NCI-H1092 treated with DMSO at 0.1 percent for 48 hours (cell line): ENCODE measurements at places on chromosomes 13 and 19.

DNA sequence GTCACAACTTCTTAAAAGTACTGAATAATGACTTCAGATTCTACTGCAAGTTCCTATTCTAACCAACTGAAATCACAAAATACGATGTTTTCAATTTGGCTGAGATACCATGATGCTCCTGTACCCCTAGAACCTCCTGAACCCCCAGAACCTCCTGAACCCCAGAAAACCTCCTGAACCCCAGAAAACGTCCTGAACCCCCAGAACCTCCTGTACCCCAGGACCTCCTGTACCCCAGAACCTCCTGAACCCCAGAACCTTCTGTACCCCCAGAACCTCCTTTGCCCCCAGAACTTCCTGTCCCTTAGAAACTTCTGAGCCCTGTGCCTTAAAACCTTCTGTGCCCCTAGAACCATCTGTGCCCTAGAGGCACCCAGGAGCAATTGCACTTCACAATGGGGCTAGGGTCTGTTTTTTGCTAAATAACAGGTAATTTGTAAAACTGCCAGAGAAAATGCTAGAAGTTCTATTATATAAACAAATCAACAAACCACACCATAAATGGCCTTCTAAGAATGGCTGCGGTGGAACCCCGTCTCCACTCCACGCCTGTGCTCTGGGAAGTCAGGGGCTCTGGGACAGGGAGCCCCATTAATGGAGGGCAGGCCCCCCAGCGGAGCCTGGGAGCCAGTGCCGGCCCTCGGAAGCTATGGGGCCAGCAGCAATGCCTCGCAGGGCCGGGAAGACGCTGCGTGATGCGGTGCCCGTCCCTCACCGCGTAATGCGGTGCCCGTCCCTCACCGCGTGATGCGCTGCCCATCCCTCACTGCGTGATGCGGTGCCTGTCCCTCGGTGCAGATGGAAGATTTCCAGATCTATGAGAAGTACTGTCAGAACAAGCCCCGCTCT lies 21.3 kb upstream of the F7 start:
- no peak for DNase-seq

DNA sequence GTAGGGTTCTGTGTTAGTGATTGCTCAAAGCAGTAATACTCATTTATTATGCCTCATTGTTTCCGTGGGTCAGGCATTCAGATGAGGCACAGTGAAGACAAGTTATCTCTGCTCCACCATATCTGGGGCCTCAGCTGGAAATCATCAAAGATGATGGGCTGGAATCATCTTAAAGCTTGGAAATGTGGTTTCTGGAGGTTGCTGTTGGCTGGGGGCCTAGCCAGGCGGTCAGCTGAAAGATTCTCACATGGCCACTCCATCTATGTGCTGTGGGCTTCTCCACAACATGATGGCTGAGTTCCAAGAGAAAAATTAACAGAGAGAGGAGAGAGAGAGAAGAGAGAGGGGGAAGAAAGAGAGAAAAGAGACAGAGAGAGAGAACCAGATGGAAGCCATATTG lies 75.5 kb downstream of the OLFM4 start:
- DNase-seq: no peak

GRCh38 chr13:59343132-59343531 lies 820.6 kb downstream of the DIAPH3 start:
- DNase-seq: no peak

DNA sequence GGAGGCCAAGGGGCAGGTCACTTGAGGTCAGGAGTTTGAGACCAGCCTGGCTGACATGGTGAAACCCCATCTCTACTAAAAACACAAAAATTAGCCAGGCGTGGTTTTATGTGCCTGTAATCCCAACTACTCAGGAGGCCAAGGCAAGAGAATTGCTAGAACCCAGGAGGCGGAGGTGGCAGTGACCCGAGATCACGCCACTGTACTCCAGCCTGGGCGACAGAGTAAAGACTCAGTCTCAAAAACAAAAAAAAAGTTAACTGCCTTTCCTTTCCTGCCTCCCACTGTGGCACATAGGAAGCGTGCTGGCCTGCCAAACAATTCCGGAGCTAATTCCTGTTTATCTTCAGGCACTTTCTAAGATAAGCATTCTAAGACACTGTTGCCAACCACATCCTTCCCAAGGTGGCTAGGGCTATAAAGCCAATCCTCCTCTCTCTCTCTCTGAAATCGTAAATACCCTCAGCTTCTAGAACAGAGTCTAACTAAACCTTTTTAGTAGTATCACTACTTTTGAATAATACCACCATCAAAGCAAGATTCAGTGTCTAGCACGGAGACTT lies 21.6 kb downstream of the SLC25A30 start:
- no peak for DNase-seq

DNA sequence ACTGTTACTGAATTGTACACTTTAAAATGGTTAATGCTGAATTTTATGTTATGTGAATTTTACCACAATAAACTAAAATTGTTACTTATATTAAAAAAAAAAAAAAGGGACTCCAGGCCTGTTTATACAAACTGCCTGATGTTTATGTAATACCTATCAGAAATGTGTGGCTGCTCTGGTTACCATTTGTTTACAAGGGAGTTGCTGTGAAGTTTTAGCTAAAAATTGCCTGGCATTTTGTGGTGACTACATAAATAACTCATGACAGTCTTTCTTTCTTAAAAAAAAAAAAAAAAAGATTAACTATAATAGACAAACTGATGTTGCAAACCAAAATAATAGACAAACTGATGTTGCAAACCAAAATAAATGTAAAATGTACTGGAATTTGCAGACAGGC lies 71.8 kb downstream of the CDADC1 start:
- no peak for DNase-seq

GRCh38 chr19:8593931-8594330 lies 16.6 kb downstream of the ADAMTS10 start:
- DNase-seq: no peak

GRCh38 chr13:30585748-30586262 lies 31.9 kb upstream of the USPL1 start:
- DNase-seq: no peak

GRCh38 chr13:112241288-112241687 lies 134.9 kb upstream of the SPACA7 start:
- peak; percentile 28 for DNase-seq

DNA sequence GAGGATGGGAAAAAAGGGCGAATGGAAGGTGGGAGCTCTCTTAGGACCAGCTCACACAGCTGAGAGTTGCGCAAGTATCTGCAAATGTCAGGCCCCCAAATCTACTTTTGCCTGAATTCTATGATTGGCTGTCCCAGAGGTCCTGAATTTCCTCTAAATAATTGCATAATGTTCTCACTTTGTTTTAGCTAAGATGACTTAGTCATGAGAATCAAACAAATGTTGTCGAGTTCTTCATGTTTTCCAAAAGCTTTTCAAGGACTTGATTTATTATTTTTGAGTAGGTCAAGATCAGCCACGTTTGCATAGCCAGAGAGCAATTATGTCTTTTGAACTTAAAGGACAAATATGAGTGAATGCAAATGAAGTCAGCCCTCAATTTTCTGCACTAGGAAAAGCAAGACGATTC lies 246.6 kb upstream of the MAB21L1 start:
- DNase-seq: no peak

- DNase-seq: no peak
These were observed 352.9 kb downstream of the FOXO1 start for GRCh38 chr13:40313269-40314200.

DNA sequence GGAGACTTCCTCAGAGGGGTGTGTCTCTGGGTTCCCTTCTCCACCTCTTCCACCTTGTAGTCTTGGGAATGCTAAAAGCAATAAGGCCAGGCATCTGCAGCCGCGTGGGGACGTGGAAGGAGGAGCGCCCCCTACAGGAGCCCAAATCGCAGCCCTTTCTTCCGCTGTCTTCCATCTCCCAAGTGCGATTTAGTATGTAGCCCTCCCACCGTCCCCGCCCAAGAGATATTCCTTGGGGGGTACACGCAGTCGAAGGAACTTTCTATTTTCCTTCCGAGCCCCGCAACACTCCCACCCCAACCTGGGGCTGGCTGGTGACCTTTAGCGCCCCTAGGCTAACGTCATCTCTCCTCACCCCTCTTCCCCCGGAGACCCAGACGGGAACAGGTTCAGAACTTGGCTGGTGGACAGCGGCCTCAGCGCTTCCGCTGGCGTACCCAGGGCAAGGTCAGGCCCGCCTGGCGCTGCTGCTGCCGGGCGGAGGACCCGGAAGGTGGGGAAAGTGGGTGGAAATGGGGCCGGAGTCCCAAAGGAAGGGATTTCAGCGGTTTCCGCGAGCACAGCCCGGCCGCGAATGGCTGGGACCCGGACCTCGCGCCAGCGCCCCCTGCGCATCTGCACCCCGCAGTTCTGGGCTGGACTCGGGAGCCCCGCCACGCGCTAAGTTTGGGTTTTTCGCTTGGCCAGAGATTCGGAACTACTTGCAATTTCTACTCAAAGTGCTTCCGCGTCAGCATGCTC lies 2.1 kb upstream of the PCDH8 start:
- DNase-seq: peak; percentile 58

- no peak for DNase-seq
These were observed 38.4 kb downstream of the ACTN4 start for GRCh38 chr19:38685666-38686529.

GRCh38 chr13:53200498-53201453 lies 172.2 kb downstream of the OLFM4 start:
- no peak for DNase-seq

DNA sequence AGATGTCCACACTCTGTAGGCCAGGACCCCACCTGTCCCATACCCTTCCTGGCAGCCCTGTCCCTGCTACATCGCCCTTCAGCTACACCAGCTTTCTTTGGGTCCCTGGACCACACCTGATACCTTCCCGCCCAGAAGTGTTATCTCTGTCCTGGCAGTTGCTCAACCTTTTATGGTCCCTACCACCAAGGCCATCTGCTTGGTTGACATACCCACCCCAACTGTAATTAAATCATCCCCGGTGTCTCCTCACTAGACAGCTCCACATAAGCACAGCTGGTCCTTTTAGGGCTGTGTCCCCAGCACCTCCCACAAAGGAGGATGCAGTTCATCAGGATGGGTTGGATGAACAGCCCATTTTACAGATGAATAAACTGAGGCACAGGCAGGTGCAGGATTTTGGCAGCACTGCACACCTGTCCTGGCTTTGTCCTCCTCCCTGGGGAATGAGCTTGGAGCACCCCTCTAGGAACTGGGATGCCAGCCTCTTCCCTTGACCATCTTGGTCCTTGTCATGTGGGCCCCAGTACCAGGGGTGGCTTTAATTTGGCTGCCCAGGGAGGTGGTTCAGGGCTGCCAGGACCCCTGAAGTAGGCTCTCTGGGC lies 12.9 kb downstream of the NACC1 start:
- DNase-seq: no peak

DNA sequence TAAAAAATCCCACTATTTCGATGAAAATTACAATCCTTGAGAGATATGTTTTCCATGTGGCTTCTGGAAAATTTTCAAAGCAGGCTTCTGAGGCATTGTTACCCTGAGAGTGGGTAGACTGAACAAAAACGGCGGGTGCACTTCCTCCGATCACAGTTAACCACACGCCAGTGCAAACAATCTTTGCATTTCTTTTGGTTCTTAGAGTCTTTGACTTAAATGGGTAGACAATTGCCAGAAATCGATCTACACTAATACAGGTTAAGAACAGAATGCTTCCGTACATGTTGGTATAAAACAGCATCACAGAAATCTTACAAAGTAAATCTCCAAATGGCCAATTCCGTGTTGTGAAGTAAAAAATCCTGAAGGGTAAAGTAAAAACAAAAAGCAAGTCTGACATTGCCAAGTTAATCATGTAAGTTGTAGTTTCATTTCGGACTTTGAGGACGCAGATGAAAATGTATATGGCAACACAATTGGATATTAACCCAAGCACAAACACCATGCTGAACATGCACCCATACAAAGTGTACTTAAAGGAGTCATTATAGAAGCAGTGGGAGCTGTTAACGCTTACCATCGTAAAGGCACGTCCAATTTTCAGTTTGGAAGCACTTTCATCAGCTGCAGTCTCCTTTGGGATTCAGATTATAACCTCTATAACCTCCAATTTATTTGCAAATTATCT lies 927 bp downstream of the LPAR6 start:
- DNase-seq: no peak

DNA sequence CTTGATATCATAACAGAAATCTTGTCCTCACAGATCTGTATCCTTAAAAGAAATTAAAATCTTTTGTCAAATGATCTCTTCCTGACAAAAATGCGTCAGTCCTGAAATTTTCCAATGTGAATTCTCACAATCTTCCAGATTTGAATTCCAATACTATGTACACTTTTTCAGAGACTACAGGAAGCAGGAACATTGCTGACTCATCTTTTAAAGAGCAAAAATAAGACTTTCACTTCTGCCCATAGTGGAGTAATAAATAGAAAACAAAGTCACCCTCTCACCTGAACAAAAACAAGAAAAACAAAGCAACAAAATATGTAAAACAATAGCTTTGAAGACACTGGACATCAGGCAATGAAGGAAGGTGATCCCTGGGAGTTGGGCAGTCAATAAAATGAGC lies 167.0 kb upstream of the IPO5 start:
- no peak for DNase-seq

GRCh38 chr13:21123956-21124355 lies 52.4 kb downstream of the SKA3 start:
- no peak for DNase-seq

GRCh38 chr13:110942248-110942981 lies 27.5 kb upstream of the ANKRD10 start:
- no peak for DNase-seq

DNA sequence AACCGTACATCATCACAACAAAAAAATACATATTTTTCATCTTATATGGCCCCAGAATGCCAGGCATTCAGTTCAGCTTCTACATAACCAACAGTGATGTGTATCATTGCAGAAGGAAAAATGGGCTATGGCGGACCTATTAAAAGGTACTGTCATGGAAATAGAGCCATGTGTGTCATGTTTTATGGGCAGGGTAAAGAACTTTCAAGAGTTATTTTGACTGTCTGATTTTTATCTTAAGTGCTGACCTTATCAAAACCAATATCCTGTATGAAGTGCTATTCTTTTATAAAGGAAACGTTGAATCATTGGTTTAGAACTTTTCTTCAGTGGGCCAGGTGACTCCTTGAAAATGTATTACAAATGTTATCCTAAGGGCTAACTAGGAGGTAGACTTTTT lies 9.9 kb downstream of the ZNF507 start:
- no peak for DNase-seq

DNA sequence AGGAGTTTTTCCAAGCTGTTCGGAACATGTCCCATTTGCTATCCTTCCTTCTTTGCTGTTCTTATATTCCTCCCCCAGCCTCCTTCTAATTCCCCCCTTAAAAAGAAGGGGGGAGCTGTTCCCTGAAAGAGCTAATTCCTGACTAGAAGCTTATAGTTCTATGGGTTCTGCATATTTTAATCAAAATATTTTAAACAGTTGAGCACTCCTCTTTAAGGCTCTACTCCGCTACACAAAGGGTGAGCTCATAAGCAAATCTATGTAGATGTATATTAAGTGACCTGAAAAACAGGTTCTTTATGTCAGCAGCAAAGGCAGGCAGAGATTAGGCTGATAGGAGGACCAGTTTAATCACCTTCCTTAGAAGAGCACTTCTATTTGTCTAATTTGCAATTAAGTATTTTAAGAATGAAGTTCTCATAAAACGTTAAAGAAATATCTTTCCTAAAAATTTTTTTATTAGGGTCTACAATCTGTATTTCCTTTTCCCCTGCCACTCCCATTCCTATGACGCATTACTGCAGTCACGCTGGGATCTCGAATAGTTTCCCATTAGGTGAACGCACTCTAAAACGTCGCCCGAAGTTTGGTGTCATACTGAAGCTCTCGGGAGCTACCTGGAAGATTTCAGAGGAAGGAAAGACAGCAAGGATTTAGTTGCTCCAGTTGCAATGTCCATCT lies 5.2 kb downstream of the EFNB2 start:
- no peak for DNase-seq
